ENCODE measurements at places on chromosomes 16 and 17.

GRCh38 chr17:44200478-44201155, 933 bp upstream of the ATXN7L3 start:
- DNase-seq: peak; percentile 21

GRCh38 chr16:70612931-70613330, 33.4 kb upstream of the IL34 start:
- no peak for DNase-seq

- peak; percentile 43 for DNase-seq
These were observed 6.1 kb downstream of the DOK4 start for GRCh38 chr16:57479976-57480753.

- DNase-seq: no peak
These were observed 26.8 kb downstream of the TRPV2 start for GRCh38 chr17:16442141-16442540.

- no peak for DNase-seq
These were observed 26.2 kb upstream of the RHBDL3 start for GRCh38 chr17:32239456-32239855.
